ENCODE measurements at places on chromosomes 12 and 14.

- DNase-seq: no peak
Measured at GRCh38 chr14:96663076-96663475, 134.1 kb upstream of the VRK1 start.

GRCh38 chr12:127588249-127588648 lies 678.7 kb upstream of the TMEM132C start:
- no peak for DNase-seq

- DNase-seq: no peak
Measured at GRCh38 chr12:120220838-120221575, 20.1 kb upstream of the RPLP0 start.

- no peak for DNase-seq
Measured at GRCh38 chr14:91142214-91142668, 28.4 kb downstream of the DGLUCY start.

- no peak for DNase-seq
Measured at GRCh38 chr14:57526942-57527341, 33.3 kb upstream of the CCDC198 start.

- no peak for DNase-seq
Measured at GRCh38 chr12:107461222-107461975, 224.2 kb upstream of the PWP1 start.

- DNase-seq: no peak
Measured at GRCh38 chr14:96497586-96497985, 4.6 kb upstream of the PAPOLA start.

DNA sequence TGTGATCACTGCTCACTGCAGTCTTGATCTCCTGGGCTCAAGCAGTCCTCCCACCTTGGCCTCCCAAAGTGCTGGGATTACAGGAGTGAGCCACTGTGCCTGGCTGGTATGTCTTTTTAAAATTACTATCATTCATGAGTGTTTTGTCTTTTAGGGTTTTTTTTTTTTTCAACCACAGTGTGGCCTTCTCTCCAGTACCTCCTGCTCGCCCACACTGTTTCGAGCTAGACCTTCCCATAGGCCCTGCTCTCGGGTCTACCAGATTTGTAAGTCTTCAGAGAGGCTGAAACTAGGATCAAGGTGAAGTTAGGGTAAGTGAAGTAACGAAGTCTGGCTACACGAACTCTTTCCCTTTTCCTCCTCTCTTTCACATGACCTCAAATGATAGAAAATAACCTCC lies 1.5 kb downstream of the BIN2 start:
- no peak for DNase-seq

- no peak for DNase-seq
Measured at GRCh38 chr14:70904373-70904772, 2.9 kb upstream of the PCNX1 start.

DNA sequence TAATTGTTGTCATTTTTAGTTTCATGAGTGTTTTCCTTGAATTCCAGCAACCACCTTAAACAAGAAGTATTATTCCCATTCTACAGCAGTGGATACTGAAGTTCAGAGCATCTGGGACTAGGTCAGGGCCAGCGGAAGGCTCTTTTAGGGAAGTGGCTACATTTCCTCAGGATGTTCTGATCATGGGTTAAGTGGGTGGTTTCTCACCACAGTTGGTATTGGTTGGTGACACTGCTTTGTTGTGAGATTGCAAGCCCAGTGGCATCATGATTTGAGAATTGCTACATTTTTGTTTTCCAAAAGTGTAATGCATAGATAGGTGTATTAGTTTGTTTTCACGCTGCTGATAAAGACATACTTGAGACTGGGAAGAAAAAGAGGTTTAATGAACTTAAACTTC lies 47.1 kb downstream of the SYNE2 start:
- DNase-seq: no peak

GRCh38 chr14:74275241-74275841 lies 27.4 kb downstream of the ABCD4 start:
- no peak for DNase-seq

DNA sequence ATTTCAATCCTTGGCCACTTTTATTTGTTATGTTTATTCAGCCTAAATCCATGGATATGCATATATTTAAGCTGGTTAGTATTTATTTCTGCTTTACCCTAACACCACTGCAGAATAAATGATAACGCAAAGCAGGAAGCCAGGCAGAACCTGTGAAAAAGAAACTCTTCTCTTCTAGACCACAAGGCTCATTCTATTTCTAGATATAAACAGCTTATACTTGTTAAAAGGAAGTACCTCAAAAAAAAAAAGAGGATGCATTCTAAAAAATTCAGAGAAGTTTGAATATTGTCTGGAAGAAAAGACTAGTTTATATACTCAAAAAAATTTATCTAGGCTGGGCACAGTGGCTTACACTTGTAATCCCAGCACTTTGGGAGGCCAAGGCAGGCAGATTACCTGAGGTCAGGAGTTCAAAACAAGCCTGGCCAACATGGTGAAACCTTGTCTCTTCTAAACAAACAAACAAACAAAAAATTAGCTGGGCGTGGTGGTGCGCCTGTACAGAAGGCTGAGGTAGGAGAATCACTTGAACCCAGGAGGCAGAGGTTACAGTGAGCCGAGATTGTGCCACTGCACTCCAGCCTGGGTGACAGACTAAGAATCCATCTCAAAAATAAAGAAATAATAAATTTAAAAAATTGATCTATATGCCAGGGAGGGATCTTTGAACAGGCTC lies 55.8 kb downstream of the GALNT4 start:
- DNase-seq: no peak
